HuH-7.5 (cell line): ENCODE measurements at places on chromosomes 16 and 17.

- no peak for DNase-seq
These were observed 29.6 kb downstream of the SEC14L5 start for GRCh38 chr16:4987580-4988374.

GRCh38 chr17:45322168-45322567, 5.3 kb upstream of the MAP3K14 start:
- no peak for DNase-seq

GRCh38 chr17:72567774-72568173, 447.0 kb downstream of the SOX9 start:
- no peak for DNase-seq

GRCh38 chr16:79607587-79607986, 7.0 kb upstream of the MAF start:
- no peak for DNase-seq

DNA sequence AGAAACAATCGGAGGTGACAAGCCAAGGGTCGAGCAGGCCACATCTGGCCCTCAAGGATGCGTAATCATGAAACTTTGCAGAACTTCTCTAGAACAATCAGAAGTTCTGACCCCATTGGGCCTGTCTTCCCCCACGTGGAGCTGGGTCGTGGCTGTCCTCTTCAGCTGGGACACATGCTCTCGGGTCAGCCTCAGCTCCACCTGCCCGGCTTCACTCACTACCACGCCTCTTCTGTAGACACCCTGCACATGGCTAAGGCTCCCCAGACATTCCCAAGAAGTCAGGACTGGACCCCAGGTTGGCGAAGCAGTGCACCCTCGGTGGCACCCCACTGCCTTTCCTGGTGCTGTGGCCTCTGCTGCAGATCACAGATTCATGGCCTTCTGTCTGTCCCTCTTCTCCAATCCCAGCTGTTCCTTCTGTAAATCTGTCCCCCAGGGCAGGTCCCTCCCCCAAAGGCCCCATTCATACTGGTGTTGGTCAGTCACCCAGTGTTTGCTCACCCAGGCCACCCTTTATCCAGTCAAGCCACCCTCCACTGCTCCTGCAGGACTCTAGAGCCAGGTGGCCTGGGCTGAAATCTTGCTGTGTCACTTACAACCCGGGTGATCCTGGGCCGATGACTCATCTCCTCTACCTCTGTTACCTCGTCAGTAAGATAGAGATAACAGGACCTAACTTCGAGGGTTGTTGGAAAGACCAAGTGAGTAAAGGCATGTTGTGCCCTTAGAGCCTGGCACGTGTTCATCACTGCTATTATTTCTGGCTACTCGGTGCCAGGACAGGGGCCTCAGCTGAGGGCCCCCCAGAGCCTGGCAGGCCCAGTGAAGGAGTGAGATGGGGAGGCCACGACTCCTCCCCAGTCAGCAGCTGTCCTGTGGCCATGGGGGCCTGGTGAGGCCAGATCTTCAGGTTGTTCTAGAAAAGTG, 1.4 kb upstream of the SLC5A11 start:
- peak; percentile 38 for DNase-seq

DNA sequence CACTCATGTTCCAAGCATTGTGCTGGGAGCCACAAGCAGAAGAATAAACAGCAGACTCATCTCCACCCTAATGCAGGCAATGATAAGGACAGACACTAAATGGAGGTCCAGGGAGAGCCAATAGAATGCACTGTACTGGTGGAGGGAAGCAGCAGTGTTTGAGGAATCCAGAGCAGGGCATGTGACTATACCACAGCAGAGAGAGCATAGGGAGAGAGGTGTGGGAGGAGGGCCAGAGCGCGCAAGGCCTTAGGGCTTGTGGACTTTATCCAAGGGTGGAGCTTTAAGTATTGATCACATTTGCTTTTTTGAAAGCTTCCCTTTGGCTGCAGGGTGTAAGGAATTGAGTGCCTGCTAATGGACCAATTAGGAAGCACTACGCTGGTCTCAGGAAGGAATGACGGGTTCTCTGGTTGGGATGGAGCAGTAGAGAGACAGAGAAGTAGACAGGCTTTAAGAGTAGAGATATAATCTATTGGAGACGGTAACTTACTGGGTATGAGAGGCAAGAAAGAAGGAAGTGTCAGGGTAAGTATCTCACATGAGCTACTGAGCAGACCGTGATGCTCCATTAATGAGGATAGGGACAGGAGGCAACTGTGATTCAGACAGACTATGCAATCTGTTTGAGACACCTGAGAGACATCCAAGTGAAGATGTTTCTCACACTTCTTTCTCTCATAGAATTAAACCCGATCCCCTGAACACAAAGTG, 82.2 kb downstream of the MYO1D start:
- peak; percentile 30 for DNase-seq

GRCh38 chr17:44745301-44745700, 13.5 kb upstream of the ADAM11 start:
- no peak for DNase-seq

DNA sequence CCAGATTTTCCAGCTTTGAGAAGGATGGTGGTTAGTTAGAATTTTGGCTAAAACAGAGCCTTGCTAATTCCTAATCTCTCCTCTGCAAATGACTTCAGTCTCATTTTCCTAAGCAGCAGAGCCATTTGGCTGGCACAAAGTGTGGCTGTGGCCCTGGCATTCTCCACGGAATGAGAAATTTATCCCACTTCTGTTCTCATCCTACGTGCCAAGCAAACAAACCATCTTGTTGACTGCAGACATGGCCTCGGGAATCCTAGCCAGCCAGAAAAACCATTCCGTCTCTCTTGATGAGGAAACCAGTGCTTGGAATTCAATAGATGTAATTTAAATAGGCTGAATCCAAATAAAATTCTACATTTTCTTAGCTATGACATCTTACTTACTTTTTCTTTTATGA, 34.1 kb upstream of the ELAC2 start:
- DNase-seq: no peak

DNA sequence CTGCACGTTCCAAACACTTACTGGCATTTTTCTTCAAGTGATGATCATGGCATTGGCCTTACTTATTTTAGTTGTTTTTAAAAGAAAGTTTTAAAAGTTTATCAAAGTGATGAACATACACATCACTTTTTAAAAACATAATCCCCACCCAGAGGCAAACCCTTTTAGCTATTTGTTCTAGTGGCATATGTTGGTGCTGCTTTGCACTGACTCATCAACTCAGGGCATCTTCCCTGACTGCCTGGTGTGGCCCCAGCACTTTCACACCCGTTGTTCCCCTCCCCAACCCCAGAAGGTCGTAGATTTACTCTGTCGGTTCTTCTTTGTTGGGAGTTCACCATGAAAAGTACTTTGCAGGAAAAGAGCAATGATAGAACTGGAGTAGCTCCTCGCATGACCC, 161.3 kb downstream of the RPTOR start:
- no peak for DNase-seq

- DNase-seq: no peak
These were observed 27.3 kb downstream of the IGF2BP1 start for GRCh38 chr17:49024523-49024922.

DNA sequence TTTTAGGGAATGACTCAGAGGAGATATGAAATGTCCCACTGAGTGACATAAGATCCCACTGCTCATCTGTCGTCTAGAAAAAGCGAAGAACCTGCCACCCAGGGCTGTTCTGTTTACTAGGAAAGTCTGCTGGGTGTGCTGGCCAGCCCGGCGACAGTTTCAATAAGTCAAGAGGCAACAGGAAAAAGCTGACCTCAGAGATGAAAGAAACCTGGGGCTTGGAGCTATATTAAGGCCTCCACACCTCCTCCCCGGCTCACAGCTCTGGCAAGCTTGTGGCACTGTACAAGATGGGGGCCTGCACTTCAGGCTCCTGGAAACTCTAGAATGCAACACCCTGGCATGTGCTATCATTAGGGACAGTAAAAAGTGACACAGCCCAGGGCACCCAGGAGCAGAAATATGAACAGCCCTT, 10.6 kb downstream of the ZFHX3 start:
- no peak for DNase-seq

- no peak for DNase-seq
These were observed 253.3 kb downstream of the SLC39A11 start for GRCh38 chr17:72839131-72839725.

- DNase-seq: no peak
These were observed 23.5 kb downstream of the GRIN2C start for GRCh38 chr17:74836191-74836590.

DNA sequence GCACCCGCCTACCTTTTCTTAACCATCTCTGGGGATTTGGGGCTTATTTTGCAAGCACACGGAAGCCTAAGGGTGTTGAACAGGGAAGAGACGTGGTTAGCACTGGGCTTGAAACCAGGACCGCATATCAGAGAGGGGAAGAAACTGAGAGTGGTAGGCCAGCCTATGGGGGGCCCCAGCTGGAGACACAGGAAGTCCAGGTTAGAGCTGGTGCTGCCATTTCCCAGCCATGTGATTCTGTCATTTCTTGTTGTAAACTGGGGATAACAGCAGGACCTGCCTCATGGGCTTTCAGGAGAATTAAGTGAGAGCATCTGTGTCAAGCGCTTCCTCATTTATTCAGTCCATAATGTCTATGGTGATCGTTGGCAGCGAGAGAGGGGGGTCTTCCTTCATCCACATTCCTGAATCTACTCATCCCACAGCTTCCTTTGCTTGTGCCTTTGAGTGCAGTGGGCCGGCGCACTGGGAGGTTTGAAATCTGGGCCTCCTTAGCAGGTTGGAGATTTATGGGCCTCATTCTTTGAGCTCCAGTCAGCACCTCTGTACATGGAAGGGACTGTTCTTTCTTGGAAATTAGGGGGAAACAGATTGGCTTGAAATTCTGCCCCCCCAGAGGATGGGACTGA, 20.1 kb downstream of the NKD1 start:
- DNase-seq: no peak

GRCh38 chr17:40561871-40562611, 3.2 kb downstream of the CCR7 start:
- no peak for DNase-seq

DNA sequence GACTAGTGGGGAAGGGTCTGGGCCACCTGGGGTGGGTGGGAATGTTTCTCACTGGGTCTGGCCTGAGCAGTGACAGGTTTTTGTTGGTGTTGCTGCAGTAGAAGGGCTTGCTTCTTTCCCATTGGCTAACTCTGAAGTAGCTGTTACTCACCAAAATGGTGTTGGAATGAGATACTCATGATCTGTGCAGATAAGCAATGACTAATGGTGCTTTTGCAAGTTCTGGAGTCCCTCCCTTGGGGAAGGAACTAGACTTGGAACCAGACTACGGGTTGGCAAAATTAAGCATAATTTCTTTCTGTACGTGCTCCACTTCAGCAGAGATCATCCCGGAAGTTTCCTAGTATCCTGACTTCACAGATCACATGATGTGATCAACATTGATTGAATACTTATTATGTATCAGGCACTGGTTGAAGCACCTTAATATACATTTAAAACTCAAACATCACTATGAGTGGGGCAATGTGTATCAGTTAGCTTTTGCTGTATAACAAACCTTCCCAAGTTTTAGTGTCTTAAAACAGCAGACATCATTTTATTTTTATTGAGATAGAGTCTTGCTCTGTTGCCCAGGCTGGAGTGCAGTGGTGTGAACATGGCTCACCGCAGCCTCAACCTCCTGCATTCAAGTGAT, 30.1 kb downstream of the CHP2 start:
- DNase-seq: no peak

GRCh38 chr16:5315914-5316313, 218.3 kb upstream of the EEF2KMT start:
- DNase-seq: no peak

DNA sequence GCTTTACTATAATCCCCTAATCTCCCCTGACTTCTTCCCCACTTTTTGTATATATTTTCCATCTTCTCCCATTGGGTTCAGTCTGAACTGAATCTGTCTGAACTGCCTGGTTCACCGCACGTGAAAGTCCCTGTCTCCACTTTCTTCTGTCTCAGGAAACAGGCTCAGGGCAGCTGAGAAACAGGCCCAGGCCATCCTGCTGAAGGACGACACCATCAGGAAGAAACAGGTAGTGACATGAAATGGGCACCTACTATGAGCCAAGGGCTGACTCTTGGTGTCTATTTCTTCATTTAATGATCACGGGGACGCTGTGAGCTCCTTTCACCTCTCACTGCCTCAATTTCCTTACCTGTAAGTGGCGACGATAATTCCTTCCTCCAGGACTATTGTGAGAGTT, 90.5 kb upstream of the HSBP1 start:
- no peak for DNase-seq

DNA sequence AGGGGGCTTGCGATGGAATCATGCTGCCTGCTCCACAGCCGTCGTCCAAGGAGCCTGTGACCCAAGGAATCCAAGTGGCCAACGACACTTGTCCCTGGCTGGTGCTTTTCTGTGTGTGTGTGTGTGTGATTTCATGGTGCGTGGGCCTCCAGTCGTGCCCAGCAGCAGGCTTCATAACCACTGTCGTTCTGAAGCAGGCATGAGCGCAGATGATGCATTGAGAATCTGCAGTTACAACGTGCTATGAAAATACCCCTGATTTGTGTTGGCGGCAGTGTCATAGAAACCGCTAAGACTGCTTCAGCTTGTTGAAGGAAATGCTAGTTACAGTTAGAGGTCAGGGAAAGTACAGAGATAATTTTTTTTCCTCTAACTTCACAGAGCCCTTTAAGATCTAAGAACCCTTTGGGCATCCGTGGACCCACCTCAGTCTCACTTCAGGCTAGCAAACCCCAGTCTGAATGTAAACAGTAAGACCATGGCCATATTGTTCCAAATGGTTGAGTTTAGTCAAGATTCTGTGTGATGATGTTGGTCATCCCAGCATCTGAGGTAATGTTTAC, 15.6 kb downstream of the C16orf90 start:
- DNase-seq: no peak

DNA sequence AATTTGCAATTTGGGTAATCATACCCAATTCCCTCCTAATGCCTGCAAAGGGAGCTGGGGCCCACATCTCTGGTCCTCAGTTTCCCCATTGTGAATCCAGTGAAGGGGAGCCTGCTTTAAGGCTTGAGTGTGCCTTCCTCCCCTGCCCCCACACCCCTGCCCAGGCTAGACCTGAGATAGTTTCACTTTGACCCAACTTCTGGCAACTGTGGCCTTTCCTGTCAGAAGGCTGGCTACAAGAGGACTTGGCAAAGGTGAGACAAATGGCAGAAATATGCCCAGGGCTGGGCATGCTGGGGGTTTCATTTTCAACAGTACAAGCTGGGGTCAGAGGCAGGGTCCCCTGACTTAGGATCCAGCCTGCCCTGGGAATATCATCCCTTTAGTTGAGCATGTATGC, 10.0 kb downstream of the SOCS1 start:
- no peak for DNase-seq

DNA sequence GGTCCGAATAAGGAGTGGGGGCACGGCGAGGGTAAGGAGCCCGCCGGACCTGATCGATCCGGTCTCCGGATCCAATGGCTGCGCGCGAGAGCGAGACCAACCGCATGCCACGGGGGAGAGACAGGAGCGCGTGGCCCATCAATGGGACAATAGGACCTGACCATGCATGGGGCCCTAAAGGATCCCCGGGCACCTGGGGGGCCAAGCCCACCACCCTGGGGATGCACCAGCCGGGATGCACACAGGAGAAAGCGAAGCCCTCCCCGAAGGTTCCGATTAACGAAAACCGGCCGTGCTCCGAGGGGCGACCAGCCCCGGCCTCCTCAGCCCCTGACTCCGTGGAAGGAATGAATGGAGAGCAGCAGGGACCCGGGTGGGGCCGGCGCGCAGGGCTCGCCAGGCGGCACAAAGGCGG, 525 bp downstream of the JPT1 start:
- no peak for DNase-seq

GRCh38 chr16:68636064-68636560, 9.0 kb upstream of the CDH3 start:
- no peak for DNase-seq
